ENCODE measurements at places on chromosomes 6 and 20. TPM values are rescaled to one million over a fixed set of nuclear protein-coding genes. Genes with fewer than 3 reads are reported as not detected.

DNA sequence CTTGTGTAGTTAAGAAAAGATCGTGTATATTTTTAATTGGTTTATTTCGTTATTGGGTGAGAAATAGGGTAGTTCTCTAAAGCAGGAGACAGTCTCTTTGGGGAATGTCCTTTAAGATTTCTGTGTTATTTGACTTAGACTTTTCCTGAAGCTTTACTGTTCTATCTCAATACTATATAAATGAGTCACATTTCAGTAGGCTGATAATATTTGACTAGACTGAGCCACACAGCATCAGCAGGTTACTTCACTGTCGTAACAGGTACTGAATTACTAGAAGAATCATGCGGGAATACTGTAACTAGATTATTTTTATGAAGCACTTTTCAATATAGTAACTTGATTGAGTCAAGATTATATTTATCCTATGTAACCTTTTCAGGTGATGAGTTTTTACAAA, 1.4 kb downstream of the SMAP1 start:
- DNase-seq, result no peak

Gene FOXA2
- polyA plus RNA-seq, result not detected

Gene LY6G6F
- not detected for polyA plus RNA-seq

DNA sequence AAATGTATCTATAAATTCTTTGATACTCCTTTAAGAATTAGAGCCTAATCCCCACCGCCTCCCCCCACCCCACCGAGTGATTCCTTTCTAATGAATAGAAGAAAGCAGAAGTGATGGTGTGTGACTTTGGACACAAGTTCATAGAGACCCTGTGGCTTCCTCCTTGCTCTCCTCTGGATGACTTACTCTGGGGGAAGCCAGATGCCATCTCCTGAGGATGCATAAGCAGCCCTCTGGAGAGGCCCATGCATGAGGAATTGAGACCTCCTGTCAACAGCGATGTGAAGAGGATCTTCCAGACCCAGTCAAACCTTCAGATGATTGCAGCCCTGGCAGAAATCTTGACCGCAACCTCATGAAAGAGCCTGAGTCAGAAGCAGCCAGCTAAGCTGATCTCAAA, 21.1 kb downstream of the AHCY start:
- no peak for DNase-seq

DNA sequence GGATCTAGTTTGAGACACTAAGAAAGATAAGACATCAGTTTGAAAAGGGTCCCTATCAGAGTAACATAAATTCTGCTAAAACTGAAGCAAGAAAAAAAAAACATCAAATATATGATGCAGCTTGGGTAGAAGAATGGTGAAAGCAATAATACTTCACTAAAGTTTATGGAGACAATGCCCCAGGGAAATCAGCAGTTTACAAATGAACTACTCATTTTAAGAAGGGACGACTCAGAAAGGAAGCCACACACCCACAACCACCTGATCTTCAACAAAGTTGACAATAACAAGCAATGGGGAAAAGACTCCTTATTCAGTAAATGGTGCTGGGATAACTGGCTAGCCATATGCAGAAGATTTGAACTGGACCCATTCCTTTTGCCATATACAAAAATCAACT, 143.5 kb downstream of the TPBG start:
- no peak for DNase-seq

Gene PRSS35
- polyA plus RNA-seq, result 0.36 TPM

DNA sequence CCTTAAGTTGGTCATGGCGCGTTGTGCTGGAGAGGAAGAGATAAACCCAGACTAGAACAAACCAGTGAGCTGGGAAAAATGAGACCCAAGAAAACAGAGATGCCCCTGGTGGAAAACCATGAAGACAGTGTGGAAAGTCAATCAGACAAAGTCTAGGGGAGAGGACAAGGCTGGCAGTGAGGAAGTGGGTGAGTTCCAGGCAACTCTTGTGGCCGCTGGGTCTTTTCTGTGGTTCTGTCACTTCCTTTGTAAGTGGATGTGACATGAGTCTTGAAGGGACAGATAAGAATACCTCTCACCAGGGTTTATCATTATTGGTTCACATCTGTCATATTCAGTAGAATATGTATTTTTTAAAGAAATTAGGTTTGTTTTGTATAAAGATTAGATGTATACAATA, 738.4 kb downstream of the DHX35 start:
- no peak for DNase-seq

DNA sequence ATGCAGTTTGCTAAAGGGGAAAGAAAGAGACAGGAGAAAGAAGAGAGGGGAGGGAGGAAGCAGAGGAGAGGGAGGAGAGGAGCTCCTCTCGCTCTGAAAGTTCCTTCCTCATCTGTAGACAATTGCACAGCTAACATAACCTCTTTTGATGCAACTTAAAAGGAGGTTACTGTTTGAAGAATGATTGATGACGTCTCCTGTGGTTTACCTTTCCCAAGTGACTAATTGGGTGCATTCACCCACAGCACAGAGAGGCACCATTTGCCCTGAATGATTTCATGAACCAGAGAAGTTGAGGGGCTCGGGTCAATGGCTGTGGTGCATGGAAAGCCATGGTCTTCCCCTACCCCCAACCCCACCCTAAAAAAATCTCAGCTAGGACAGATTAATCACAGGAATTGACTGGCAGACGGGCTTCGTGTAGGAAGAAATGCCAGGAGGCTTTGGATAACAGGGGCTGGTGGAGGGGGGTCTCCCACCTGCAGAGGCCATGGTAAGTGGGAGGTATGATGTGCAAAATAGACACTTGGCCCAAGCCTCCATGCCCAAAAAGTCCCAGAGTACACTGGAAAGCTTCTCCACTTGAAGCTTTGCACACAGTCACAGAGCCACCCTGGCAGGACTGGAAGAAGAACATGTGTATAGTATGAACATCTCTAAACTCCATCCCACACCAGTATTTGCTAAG, 213.7 kb downstream of the ANKRD60 start:
- DNase-seq, result no peak

GRCh38 chr6:151137542-151137941, 102.2 kb upstream of the AKAP12 start:
- no peak for DNase-seq

DNA sequence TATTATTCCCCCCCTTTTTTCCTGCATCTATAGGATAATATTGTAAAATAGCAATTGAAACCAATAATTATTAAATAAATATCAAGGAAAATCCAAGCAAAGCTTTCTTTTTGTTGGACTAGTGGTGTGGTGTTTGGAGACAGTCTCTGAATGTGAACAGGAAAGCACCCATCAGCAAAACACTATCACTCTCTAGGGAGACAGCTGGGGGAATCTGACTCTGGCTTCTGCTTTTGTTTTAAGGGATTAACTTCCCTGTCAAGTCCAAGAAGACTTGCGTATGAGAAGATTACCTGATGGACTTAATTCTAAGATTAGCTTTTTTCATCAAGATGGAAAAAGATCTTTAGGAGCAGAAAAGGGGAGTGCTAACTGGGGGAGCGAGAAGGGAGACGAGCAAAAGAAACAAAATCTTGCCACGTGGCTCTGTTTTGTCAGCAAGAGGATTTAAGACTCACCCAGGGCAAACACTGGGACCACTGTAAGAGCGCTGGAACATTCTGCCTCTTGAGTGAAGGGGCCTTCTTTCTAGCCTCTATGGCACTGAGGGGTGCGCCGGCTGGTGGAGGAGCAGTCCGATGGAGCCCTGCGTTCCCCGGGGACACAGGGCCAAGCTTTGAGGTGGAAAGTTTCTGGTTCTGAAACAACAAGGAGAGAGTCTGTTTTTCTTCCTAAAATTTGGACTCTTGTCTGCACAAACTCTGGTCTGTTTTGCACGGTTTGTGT, 570 bp downstream of the TULP4 start:
- no peak for DNase-seq

DNA sequence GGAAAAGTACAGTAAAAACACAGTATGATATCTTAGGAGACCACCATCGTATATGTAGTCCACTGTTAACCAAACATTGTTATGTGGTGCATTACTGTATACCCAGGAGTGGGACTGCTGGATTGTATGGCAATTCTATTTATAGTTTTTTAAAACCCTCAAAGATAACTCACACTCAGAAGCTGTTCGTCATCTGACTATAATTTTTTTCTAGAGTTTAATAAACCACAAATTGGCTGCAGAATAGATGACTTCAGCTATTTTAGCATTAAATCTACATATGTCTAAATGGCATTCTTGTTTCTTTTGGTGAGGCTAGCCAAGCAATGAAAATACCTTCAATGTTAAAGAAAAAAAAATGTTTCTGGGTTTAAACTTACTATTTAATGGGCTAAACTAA, 134.2 kb upstream of the BMP5 start:
- DNase-seq, result no peak

DNA sequence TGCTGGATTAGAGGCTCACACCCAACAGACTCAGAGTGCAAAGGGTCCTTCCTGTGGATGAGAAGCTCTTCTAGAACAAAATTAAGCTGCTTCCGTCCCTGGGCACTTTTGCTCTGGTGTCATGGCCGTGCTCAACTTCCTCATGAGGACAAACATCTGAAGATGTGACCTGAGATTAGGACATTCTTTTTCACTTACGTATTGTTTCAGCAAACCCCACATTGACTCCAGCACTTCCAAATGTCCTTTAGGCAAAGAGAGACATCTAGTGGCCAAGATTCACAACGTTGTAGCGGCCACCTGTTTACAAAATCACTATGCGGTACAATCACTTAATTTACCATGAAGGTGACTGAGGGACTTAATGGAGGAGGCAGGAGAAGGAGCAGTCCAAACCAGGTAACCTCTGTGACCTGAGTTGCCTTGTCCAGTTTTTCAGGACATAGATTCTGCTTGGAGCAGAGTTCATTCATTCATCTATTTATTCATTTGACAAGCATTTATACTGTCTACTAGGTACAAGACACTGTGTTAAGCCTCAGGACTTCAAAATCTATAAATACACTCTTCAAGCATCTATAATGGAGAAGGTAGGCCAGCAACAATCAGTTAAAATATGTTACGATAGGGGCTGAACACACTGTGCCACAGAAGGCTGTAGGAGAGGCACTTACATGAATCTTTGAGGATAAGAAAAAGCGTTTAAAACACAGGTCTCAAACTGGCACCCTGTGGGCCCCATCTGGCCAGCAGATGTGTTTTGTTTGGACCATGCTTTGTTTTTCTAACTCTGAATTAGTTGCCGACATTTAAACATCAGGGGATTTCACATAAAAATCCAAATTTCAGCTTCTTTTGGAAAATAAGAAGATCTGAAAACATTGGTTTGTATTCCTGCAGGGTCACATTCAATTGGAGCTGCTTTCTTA, 5.6 kb upstream of the ADGRF1 start:
- DNase-seq, result peak; percentile 33

DNA sequence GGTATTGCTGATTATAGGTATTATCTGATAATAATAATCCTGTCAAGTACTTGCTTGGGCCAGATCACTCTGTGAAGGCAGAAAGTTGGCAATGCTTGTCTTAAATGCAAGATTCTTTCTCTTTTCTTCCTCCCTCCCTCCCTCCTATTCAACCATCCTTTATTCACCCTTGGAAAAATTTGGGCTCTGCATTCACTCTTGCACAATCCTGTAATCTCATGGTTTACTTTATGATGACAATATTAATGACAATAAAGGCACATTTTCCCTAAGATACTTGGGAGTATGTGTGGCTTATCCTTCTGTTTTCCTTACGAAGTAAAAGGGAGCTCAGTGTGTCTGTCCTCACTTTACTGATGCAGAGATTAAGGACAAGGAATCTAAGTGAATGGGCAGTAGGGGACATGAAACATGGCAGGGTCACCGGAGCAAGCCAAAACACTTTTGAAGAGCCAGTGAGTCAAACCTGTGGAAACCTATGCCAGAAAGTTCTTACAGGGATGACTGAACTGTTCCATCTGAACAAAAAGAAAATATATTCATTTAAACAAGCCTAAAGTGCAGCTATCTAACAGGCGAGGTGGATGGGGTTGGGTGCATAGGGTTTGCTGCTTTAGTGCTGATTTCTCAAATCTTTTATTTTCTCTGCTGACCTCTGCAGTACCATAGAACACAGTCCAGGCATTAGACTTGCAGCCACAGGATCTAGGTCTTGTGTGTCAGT, 14.6 kb upstream of the RIPOR2 start:
- DNase-seq, result no peak

DNA sequence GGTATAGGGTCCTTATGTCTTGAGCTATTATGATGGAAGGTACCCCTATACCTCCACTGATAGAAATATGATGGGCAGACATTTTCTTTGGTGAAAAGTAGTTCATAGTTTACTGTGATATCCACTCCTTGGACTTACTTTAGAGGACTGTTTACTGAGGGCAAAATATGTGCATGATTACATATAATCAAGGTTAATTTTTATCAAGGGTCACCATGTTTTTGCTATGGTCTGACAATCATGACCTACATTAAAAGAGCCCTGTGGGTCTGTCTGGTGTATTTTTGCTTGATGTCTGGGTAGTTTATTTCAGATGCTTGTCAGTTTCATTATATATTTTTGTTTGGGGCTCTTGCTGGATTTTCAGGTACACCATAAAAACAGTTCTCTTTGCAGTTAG, 40.1 kb downstream of the CDKAL1 start:
- no peak for DNase-seq

GRCh38 chr6:82022614-82023129, 224.9 kb downstream of the IBTK start:
- no peak for DNase-seq

- peak; percentile 45 for DNase-seq
Observed at GRCh38 chr20:21048841-21049273, 57.3 kb downstream of the LINC00237 start.

DNA sequence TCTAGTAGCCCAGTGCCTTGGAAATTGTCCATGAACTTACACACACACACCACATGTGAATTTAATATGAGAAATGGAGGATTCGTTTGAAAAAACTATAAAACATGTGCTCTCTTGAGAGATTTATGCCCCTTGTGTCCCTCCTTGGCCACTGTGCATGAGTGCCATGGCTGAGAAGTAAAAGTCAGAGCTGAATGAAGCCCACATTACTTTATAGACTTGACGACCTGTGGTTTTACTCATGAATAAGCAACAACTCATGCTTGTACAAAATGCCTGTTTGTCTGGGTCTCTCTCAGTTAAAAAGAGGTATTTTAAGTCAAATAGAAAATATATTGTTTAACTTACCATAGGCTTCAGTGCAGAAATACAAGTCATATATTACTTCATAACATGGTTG, 102.7 kb downstream of the KCNQ5 start:
- no peak for DNase-seq

DNA sequence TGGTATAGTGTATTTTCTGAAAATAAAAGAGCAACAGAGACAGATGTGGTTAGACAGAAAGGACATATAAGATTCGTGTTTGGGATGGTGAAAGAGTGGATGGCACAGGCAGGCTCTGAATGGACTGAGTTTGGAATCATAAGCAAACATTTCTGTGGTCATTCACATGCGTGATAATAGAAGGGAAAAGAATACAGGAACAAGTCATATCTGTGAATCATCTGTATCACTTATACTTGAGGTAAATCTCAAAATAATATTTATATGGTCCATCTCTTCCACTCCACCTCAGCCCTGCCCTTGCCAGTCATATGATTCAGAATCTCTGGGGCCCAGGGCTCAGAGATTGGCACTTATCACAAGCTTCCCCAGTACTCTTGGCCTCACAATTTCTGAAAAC, 535.1 kb downstream of the BCKDHB start:
- no peak for DNase-seq

- DNase-seq, result no peak
Observed at GRCh38 chr6:162409741-162410691, 317.6 kb downstream of the PRKN start.

Gene C6orf132
- polyA plus RNA-seq, result not detected

All from SK-N-SH (cell line).